ENCODE measurements at places on chromosomes 7 and 10. TPM values are rescaled to one million over a fixed set of nuclear protein-coding genes. Genes with fewer than 3 reads are reported as not detected.

GRCh38 chr10:46231087-46231486, 55.7 kb upstream of the ANTXRL start:
- no peak for DNase-seq

GRCh38 chr7:28815369-28815927, 142.7 kb downstream of the TRIL start:
- DNase-seq, result no peak

DNA sequence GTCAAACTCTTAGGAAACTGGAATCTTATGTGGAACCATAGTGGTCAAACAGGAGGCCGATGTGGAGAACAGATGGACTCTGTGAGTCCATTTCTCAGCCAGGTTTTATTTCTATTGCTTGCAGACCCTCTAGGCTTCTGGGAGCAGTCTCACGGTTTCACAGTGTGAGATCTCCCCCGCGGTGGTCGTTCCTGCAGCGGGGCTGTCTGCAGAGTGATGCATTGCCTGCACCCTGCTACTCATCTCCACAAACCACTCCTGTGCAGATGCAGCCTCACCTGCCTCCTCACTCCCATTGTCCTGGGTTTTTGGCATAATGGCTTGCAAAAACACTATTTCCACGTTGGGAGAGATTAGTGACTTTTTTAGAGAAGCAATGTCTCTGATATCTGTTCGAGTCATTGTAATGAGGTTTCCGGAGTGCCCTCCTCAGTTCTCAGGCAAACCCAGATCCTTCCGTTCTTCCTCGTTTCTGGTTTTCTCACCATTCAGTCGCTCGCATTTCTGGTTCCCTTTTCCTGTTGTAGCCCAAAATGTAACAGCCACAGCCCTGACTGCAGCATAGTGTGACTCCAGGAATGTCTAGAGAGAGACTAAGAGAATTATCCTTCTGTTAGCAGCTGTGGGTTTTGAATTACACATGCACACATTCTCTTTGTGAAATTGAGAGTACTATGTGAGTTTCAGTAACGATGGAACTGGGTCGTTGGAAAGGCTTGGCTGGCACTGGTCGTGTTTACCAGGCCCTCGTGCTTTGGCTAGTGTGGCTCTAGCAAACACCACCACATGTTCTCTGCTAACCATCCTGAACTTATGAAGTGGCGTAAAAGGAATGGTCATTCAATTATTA, 30.2 kb downstream of the ACADSB start:
- DNase-seq, result no peak

DNA sequence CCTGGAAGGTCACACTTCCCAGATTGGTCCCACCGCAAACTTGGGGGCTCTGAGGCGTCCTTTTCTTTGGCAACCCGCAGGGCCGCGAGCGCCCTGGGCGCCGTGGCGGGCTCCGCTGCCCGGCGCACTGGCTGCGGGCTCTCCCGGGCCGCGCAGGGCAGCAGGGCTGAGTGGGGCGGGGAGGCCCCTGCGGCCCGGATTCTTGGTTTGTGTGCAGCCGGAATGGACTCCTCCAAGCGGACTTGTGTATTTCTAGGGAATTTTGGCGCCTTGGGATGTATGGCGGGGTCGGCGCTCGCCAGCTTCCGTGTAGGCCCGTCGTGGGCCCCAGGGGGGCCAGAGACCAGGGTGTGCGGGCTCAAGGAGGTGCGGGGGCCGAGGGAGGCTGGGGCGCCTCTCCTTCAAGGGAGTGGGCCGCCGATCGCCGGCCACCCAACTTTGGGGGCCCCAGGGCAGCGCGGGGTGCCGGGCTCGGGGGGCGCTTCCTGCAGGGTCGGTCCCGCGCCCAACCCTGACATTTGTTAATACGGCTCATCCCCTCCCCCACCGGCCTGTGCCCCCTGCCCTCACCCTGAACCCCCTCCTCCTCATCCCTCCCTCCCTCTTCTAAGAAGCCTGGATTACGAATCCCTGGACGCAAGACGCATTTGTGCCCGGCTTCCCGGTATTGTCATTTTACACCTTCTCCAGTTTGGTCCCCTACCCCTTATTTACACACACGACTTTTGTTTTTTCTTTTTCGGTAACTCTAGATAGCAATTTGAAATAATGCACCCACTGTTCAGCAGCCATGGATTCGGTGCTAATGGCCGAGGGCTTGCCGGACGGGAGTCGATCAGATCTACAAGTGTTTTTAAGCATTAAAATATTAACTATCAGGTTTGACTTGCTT, 2.5 kb downstream of the TCF7L2 start:
- peak; percentile 38 for DNase-seq

DNA sequence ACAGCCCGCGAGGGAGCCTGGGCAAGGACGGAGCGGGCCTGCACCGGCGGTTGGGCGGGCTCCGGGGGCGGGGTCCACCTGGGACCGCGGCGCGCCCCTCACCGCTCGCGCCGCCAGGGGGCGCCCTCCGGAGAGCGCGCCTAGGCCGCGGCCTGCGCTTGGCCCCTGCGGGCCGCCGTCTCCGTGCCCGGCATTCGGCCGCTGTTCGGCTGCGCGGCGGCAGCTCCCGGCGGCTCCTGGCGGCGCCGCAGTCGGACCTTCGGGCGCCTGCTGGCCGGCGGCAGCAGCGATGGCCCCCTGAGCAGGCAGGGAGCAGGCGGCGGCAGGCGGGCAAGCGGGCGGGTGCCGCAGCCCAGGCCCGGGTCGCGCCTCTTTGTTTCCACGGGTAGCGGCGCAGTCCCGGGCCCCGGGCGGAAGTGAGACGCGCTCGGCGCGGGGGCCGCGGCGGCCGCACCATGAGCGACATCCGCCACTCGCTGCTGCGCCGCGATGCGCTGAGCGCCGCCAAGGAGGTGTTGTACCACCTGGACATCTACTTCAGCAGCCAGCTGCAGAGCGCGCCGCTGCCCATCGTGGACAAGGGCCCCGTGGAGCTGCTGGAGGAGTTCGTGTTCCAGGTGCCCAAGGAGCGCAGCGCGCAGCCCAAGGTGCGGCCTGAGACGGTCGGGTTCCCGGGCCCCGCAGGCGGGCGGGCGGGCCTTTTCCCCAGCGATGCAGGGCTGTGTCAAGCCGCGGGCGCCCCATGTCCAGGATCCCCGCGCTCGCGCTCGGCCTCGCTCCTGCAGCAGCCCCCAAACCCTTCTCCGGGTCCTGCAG, at the start of gene INTS15:
TSS of gene INTS15 (plus strand) at position 193 of the 816 bp plus-strand sequence. CDS start at position 456, 263 bp downstream.
- peak; percentile 77 for DNase-seq

DNA sequence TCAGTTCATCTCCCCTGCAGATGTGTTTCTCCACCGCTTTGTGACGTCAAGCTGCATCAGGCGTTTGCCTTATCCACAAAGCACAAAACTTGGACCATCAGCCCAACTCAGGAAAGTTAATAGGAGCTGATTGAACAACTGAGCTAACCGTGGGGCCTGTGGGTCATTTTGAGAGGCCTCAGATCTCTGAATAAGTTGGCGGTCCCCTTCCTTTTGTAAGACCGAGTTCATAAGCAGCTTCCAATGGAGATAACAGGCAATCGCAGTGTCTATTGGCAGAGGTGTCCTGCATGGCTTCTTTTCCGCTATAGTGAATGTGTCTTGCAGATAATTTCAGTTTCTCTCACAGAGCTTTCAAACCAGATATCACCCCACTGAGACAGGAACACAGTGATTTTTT, 154.0 kb downstream of the SORCS1 start:
- DNase-seq, result no peak

DNA sequence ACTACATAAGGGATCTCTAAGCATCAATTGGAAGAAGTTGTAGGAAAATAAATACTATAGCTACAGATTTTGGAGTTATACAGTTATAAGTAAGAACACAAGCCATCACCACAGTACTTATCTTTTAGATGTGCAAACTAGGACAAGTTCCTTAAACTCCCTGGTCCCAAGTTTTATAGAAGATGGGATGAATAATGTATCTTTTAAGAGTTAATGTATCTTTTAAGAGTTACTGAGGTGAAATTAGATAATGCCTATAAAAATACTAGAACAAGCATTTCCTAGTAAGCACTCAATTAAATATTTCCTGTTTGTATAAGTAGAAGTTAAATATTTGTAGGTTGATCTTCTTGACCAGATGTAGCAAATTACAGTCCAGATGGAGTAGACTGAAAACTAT, 56.8 kb downstream of the SEMA3A start:
- peak; percentile 24 for DNase-seq

GRCh38 chr10:114748241-114748640, 73.3 kb upstream of the FHIP2A start:
- DNase-seq, result no peak

GRCh38 chr10:80177781-80178636, 27.3 kb downstream of the ANXA11 start:
- DNase-seq, result peak; percentile 54

- DNase-seq, result no peak
Measured at GRCh38 chr10:62268027-62268398, 631 bp downstream of the RTKN2 start.

GRCh38 chr7:45229156-45229920, 71.7 kb downstream of the RAMP3 start:
- DNase-seq, result no peak

DNA sequence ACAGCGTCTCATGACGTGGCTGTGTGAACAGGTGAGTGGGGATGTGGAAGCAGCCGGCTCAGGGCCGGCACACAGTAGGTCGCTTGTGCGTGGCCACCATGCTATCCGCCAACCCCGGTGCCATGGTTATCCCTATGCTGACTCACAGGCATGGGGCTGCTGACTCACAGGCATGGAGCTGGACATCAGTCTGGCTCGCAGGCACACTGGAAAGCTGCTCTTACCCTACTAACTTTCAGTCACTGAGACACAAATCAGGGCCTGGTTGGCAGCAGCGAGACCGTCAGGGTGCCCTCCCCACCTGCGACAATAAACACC, 341.9 kb downstream of the PTPRN2 start:
- no peak for DNase-seq

GRCh38 chr10:28793482-28793881, 116.2 kb downstream of the BAMBI start:
- no peak for DNase-seq

DNA sequence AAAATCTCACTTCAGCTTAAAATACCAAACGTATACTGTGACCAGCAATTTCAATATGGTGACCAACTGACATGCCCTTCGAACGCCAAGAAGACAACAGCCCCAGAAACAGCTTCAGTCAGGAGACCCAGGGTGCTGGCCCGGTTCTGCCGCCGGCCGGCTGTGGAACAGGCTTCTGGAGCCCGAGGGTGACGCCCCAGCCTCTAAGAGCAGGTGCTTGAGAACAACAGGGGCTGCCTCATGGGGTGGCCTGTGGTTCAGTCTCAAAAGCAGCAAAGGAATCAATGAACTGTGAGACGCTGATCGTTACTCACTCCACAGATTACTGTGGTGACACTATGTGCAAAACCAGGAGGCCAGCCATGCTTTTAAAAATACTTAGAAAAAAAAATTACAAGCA, 17.3 kb downstream of the GPER1 start:
- DNase-seq, result no peak

DNA sequence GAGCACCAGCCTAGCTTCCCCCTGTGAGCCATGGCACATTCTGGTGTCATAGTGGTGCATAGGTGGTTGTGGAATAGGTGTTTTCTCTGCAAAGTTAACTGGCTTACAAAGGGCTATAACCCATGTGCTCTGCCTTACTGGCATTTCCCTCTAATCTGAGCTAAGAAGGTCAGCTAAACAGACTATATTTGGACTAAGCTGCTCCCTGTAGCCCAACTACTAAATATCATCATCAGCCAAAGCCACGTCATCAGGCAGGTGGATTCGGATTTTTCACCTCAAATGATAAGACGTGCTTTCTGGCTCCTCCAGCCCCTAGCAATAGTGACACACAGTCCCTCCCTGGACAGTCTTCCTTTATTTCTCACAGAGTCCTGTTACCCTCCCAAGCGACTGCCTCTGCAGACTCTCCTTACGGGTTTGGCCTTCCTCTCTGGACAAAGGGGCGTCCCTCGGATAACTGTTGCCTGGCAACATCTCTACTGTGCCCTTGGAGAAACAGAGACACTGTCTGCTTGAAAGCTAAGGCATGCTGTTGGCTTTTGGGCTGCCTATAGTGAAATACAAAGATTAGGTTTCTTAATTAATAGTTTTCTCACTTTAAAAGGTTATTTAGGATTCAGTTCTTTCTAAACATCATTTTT, 9.1 kb downstream of the SLC13A4 start:
- no peak for DNase-seq

DNA sequence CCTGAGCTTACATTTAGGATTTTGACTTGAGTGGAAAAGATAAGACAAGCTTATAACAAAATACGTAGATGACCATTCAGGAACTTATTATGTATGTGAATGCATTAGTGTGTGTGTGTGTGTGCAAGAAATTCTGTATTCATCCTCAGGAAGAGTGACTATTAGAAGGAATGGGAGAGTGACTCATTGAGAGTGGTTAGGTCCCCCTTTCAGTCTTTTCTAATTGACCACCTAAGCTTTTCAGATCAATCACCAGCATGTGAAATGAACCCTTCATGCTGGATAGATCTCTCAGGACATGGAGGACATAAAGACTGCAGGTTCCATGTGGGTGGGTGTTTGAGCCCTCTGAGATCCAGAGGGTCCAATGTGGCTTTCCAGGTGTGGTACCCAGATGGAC, 153.5 kb downstream of the MBL2 start:
- peak; percentile 26 for DNase-seq

DNA sequence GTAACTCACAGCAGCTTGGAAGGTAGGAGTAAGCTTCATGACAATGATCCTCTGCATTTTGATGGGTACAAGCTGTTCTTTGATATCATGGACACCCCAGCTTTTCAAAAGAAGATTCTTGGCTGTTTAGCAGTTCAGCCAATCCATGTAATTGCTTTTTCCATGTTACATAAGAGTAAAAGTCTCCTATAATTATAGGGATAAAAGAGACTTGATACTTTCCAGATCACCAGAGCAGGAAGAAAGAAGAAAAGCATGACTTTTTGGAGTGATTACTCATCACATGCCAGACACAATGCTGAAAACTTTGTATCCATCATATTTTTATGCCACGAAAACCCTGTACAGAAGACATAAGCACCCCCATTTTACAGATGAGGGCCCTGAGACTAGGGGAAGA, 1049.7 kb downstream of the NRG3 start:
- no peak for DNase-seq

GRCh38 chr7:46525876-46526275, 604.8 kb upstream of the IGFBP3 start:
- no peak for DNase-seq

DNA sequence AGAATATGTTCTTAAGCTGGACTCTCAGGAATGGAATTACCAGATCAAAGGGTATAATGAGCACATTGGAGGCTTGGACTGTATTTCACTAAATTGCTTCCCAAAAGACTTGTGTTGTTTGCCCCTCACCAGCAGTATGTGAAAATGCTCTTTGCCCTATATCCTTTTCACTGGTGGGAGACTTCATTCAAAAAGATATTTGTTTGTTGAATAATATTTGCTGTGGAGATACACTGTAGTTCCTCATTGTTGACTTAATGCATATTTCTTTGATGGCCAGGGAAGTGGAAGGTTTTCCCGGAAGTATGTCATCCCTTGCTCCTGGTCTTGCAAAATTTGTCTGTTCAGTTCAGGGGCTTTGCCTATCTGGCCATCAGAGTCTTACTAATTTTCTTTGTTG, 19.4 kb downstream of the GSTO2 start:
- no peak for DNase-seq

The TSPAN12 gene
- total RNA-seq, result 0.72 TPM

The MALRD1 gene
- 1.1 TPM for total RNA-seq

The SLC29A4 gene
- 2.5 TPM for total RNA-seq

The VGF gene
- total RNA-seq, result 0.18 TPM

The NPTX2 gene
- total RNA-seq, result under 0.01 TPM

The HOXA11 gene
- not detected for total RNA-seq

The TMEM184A gene
- total RNA-seq, result 0.28 TPM

The LIPJ gene
- not detected for total RNA-seq

The SKIDA1 gene
- total RNA-seq, result 0.56 TPM

The NPC1L1 gene
- total RNA-seq, result not detected

Data from IMR-90 (cell line).